ENCODE measurements at places on chromosomes 1 and 21.

DNA sequence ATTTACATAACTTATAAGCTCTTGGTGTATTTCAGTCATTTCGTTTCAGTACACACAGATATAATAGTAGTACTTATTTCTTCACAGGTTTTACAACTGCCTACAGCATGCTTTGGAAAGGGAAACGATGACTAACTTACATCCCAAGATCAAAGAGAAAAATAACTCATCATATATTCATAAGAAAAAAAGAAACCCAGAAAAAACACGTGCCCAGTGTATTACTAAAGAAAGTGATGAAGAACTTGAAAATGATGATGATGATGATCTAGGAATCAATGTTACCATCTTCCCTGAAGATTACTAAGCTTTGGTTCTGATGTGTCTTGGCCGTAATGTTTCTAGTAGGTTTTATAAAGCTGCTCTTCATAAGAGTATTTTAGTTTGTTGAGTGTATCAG, 30.9 kb downstream of the TYW3 start:
- no peak for DNase-seq

DNA sequence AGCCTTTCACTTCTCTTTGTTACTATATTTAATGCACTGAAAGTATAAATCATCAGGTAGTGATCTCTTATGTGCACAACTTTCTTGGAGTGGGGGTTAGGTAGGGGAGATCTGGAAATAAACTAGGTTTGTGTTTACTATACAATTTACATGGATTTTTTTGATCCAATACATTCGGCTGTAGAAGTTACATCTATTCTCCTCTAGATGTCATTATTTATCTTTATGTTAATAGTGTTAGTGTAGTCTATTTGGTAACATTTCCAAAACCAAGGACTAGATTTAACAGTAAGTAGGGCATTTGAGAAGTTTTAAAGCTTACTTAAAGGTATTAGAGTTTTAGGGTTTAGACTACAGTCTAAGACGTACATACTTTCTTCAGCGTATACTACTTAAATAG, 5.4 kb downstream of the VPS45 start:
- no peak for DNase-seq

GRCh38 chr1:36606641-36607262, 124.0 kb upstream of the CSF3R start:
- DNase-seq: no peak

DNA sequence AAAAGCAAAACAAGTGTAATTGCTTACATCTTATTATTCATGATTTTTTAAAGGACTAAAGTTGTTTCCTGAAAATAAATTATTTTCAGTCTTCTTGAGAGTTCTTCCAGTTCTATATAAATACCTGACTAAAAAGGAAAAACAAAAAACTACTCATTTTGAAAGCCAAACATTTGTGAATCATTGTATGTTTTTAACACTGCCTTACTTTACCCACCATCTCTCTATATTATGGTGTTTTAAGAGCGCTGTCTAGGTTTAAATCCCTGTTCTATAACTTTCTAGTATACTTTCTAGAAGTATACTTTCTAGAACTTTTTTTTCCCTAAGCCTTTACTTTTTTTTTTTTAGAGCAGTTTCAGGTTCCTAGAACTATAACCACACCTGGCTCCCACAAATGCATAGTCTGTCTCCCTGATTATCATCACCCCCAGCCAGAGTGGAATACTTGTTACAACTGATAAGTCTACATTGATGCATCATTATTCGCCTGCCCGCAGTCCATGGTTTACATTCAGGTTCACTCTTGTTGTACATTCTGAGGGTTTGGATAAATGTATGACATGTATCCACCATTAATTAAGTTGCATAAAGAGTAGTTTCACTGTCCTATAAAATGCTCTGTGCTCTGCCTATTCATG, 9.8 kb downstream of the RSBN1 start:
- DNase-seq: no peak

- no peak for DNase-seq
Measured at GRCh38 chr1:180260541-180260940, 30.5 kb downstream of the LHX4 start.

GRCh38 chr1:76759950-76760349, 107.3 kb upstream of the ST6GALNAC5 start:
- no peak for DNase-seq

- DNase-seq: no peak
Measured at GRCh38 chr21:44492567-44493385, 37.5 kb downstream of the LRRC3 start.

GRCh38 chr1:201533836-201534235, 5.1 kb upstream of the NAV1 start:
- DNase-seq: no peak

- DNase-seq: no peak
Measured at GRCh38 chr1:66119148-66119547, 326.5 kb downstream of the PDE4B start.

GRCh38 chr1:113031171-113031933, 41.6 kb upstream of the LRIG2 start:
- no peak for DNase-seq

GRCh38 chr1:172070055-172070454, 228.8 kb downstream of the DNM3 start:
- DNase-seq: no peak
